ENCODE measurements at places on chromosomes 2 and 18.

DNA sequence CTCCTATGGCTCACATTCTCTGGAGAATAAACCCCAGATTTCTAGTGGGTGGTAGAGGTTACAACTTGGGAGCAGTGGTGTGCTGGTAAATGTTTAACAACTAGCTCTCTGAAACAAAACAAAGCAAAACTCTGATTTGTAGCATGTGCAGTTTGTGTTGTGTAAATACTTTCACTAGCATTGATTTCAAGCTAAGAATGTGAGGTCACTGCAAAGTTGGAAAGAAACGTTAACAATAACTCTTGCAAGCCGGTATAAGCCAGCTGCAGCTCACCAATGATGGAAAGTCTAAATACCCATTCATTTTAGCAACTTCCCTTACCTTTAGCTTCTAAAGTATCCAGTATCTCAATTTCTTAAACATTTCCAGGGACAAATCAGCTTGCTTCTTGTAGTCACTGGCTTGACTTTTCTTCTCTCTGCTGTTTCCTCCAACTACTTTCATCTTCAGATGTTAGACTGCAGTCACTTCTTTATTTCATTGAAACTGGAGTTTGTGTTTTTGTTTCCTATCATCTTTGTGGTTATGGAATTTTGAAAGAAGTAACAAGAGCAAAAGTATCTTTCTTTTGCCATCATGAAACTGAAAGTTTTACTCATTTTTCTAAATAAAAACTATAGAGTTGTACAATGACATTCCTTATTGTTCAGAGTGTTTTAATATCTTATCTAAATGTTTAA is 140.2 kb downstream of the PLCL1 start:
- no peak for DNase-seq

DNA sequence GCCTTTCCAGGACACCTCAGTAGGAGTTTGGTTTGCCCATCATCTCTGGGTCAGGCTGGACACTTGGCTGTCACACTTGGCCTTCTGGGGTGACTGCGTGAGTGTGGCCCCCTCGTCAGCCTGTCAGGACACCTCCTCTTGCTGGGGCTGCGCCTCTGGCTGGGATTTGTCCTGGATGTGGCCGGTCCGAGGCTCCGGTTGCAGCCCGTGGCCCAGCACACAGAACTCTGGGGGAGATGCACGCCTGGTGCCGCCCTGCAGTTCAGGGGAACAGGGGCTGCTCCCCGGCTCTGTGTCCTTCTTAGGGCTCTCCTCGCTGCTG is 9.6 kb downstream of the PCARE start:
- DNase-seq = no peak

DNA sequence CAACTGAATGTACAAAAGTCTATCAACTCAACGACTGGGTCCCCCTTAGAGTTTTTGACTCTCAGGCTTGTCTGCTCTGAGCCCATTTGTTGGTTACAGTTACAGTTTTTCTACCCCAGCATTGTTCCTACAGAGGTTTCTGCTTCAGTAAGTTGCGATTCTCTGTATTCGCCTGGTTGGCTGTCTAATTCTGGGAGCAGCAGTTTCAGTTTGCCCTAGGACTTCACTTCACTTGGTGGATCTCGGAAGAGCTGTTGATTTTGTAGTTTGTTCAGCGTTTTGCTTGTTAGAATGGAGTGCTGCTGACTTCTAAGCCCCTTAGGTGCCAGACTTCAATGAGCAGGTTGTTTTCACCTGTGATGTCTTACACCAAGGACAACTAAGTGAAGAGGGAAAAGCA is 296.5 kb upstream of the EPAS1 start:
- DNase-seq = no peak

- no peak for DNase-seq
Observed at GRCh38 chr2:98907385-98907784, 28.6 kb downstream of the CRACDL start.

DNA sequence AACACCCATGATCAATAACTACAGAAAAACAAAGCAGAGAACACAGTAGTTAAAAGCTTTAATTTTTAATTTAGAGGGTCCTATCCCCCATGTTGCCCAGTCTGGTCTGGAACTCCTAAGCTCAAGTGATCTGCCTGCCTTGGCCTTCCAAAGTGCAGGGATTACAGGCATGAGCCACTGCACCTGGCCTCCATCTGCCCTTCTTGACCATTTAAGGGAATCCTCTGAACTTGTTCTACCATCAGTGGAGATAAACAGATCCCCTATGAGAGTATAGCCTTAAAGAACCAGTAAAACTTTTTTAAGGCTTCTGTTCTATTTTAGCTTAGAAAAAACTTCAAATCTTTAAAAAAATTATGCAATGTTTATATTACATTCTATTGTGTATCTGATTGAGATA is 13.5 kb upstream of the ATP5MC3 start:
- no peak for DNase-seq

DNA sequence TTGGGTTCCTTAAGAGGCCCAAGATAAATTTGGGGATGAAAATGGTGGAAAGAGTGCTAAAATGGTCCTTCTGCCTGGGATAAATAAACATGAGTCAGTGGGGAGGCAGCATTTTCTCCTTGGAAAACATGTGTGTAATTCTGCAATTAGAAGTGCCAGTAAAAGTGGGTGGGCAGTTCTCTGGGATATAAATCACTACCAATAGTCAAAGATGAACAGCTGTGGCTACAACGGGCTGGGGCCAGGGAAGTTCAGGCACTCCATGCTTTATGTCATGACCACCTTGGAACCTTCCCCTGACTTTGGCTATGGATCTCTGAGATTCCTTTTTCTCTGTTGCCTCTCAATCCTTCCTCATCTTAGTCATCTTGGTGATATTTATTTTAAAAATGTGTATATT is 56.5 kb upstream of the CYRIA start:
- DNase-seq = no peak

GRCh38 chr2:22626621-22627020 is 758.4 kb upstream of the KLHL29 start:
- DNase-seq = no peak

All from CD4-positive, alpha-beta T cell treated with Interleukin-6 for 4 hours (primary cell).